NCI-H187 treated with DMSO at 0.1 percent for 48 hours (cell line): ENCODE measurements at places on chromosomes 16 and 17.

GRCh38 chr17:15238057-15238456, 27.1 kb downstream of the PMP22 start:
- DNase-seq, result no peak

DNA sequence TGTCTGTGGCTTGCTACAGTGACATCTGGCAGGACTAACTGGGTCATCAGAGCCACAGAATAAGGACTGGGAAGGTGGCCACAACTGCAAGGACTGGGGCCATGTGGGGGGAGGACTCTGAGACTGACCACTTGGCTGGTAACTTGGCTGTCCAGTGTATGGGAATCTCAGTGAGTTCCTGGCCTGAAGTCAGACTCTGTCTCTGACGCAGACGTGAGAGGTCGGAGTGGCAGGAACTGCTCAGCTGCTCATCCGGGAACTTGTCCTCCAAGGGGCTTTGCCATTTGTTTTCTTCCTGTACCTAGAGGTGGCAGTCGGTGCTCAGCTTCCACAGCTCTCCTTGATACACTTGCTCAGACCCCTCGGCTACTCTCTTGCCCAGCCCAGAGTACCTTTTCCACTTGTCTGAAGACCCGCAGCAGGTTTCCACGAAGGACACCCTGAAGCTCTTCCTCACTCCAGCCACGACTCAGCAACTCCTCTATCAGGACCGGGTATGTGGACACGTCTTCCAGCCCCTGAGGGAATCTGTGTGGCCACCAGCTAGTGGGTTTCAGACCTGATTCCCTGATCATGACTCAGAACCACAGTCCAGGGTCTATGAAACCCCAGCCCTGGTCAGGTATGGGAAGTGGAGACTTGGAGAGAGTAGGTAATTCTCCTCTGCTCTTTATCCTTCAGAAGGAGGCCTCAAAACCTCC, 7.3 kb upstream of the DPEP3 start:
- DNase-seq, result no peak

GRCh38 chr16:87435372-87436224, 43.5 kb downstream of the MAP1LC3B start:
- DNase-seq, result no peak

GRCh38 chr17:55895112-55895759, 144.4 kb downstream of the PCTP start:
- DNase-seq, result no peak

GRCh38 chr17:68600067-68600930, 868 bp downstream of the FAM20A start:
- DNase-seq, result no peak

DNA sequence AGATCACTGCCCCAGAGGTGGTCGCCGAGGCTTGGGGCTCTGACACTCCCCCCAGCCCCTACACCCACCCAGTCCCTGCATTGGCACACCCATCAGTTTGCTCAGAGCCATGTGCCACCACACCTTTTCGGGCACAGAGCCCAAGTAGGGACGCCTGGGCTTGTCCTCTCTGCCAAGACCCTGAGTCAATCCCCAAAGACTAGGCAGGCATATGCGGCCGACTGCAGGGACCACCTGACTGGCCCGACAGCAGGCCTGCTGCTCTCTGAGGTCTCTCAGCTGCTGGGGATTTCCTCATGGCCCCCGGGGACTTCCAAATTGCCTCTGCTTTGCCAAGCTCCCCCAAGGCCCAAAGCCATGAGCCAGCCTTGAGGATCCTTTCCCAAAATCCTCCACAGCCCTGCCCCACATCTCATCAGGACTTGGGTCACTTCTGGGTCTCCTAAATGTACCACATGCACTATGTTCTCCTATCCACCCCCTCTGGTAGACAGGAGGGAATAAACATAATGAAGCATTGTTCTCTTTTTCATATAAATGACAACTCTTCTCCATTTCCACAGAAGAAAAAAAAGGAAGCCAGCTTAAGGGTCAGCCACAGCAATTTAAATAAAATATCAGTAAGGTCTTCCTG, 30.6 kb downstream of the MYO18A start:
- no peak for DNase-seq

GRCh38 chr17:43554857-43555256, 8.7 kb upstream of the ETV4 start:
- no peak for DNase-seq
